ENCODE measurements at places on chromosomes 13 and 19.

DNA sequence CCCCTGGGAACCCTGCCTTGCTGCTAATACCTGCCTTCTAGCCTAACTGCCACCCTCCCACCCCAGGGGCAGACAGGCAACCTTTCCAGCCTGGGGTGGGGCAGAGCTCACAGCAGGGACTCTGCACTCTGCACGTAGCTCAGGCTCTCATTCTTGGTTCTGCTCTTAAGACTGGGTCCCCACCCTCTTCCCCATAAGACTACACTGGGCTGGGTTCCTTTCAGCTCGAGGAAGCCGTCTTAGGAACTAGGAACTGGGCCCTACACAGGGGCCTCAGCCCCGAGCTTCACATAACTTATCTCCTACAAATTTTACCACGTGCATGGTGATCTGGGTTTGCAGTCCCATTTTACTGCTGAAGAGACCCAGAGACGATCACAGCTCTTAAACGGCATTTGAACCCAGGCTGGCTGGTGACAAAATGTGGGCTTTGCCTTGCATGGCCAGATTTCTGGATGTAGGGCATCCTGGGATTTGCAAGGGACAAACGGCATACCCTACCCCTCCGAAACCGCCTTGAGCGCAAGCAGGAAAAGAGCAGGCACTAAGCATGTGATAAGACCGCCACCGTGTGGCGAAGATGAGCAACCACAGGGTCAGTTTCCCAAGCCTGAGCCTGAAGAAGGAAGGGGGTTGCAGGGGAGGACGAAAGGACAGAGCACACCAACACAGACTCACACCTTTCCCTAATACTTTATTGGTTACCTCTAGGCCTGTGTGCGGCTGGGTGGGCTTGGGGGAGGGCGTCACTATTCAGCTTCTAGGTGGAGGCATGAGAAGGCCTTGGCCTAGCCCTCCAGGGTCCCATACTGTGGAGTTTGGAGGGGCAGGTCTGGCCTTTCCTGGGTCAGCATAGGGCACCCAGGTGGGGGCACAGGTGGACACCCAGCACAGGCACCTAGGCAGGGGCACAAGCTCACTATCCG is 5.1 kb downstream of the JUNB start:
- no peak overlapping the region for H3K27ac ChIP-seq
- H3K4me1 ChIP-seq = peaks cover 5% of the 10 kb centered on the region
- H3K36me3 ChIP-seq = peaks cover 22% of the 10 kb centered on the region
- DNase-seq = peak; percentile 94
- H3K4me3 ChIP-seq = no peak overlapping the region
- H3K27me3 ChIP-seq = no peaks in the 10 kb centered on the region

DNA sequence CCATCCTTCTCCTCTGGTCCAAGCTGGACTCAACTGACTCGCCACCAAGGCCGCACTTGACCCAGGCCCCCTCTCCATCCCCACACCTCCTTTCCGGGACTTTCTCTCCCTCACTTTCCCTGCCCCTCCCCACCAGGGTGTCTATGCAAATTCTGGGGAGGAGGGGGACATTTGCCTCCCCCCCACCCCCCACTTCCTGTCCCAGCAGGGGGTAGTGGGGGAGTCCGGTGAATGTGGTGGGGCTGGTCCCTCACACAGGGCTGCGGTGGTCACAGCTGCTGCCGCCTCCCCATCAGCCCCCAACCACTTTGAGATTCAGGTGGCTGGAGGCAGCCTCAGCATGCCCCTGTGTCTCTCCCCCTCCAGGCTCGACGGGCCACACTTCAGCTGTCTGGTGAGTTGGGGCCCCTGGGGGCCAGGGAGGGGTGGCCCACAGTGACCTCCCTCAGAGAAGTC is 870 bp downstream of the SPIB start:
- H3K36me3 ChIP-seq = no peaks in the 10 kb centered on the region
- peaks cover 22% of the 10 kb centered on the region for H3K27me3 ChIP-seq
- DNase-seq = peak; percentile 72
- no peaks in the 10 kb centered on the region for H3K4me1 ChIP-seq
- H3K4me3 ChIP-seq = no peak overlapping the region
- H3K27ac ChIP-seq = no peak overlapping the region

DNA sequence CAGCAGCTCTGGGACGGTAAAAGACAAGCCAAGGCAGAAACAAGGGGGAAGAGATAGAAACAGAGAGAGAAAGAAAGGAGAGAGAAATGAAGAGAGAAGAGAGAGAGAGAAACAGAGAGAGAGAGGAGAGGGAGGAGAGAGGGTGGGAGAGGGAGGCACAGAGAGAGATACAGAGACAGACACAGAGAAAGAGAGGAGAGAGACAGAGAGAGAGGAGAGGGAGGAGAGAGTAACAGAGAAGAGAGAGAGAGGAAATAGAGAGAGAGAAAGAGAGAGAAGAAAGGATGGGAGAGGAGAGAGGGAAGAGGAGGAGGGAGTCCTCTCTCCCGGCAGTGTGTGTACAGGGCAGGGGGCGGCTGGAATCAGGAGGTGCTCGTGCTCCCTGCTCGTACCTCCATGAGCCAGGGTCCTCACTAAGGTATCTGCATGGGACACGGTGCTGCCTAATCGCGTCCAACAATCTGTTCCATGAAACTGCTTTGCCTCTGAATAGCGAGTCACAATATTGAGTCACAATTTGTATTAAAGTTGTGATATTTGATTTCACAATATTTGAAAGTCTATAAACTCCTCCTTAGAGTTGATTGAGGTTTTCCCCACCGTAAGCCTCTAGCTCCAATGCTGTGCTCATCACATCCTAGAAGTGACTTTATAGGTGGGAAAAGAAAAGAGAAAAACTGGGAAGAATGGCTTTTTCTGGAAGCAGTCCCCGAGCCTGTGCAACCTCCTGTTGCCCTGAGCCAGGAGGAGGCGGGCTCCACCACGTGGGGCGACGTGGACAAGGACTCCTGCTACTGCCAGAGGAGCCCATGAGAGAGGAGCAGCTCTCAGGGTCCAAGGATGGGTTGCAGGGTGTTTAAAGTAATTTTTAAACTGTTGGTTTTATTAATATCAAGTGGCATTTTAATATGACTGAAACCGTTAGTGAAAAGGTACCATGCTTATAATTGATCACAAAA is 81.7 kb upstream of the ARHGEF7 start:
- no peak for DNase-seq
- no peak overlapping the region for H3K4me3 ChIP-seq
- no peaks in the 10 kb centered on the region for H3K4me1 ChIP-seq

DNA sequence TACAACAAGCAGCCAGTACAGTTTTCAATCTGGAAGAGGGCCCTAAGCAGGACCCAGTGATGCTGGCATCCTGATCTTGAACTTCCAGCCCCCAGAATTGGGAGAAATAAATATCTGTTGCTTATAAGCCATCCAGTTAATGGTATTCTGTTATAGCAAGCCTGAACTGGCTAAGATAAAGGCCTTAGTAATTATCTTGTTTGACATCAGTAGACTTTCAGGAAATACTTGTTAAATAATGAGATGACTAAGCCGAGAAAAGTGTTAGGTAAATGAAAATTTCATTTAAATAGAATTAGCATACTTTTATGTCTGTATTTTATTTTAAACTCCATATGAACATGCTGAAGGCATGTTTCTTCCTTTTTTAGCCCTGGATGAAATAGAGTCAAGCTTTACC is 188.2 kb downstream of the OLFM4 start:
- no peak overlapping the region for H3K27ac ChIP-seq
- DNase-seq = no peak
- no peaks in the 10 kb centered on the region for H3K36me3 ChIP-seq
- H3K27me3 ChIP-seq = peaks cover 7% of the 10 kb centered on the region
- no peak overlapping the region for H3K4me3 ChIP-seq

DNA sequence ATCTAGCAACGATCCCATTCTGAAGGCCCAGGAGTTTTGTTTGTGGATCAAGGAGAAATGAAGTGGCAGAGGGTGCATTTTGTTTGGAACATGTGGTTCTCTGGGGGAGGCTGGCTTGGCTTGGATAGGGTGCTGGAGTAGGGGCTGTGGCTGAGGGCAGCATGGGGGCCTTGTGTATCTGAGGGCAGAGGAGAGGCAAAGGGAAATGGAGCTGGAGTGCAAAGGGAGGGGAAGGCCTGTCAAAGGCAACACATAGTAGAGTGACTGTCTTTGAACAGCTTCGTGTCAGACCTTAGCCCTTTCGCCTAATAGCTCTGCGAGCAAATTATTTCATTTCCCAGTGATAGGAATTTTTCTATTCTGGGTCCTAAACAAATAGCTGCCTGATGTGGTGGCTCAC is 187.2 kb downstream of the KCNRG start:
- no peak overlapping the region for H3K27ac ChIP-seq
- no peak overlapping the region for H3K4me3 ChIP-seq
- no peak for DNase-seq
- no peaks in the 10 kb centered on the region for H3K27me3 ChIP-seq
- H3K4me1 ChIP-seq = no peaks in the 10 kb centered on the region
- no peaks in the 10 kb centered on the region for H3K36me3 ChIP-seq

DNA sequence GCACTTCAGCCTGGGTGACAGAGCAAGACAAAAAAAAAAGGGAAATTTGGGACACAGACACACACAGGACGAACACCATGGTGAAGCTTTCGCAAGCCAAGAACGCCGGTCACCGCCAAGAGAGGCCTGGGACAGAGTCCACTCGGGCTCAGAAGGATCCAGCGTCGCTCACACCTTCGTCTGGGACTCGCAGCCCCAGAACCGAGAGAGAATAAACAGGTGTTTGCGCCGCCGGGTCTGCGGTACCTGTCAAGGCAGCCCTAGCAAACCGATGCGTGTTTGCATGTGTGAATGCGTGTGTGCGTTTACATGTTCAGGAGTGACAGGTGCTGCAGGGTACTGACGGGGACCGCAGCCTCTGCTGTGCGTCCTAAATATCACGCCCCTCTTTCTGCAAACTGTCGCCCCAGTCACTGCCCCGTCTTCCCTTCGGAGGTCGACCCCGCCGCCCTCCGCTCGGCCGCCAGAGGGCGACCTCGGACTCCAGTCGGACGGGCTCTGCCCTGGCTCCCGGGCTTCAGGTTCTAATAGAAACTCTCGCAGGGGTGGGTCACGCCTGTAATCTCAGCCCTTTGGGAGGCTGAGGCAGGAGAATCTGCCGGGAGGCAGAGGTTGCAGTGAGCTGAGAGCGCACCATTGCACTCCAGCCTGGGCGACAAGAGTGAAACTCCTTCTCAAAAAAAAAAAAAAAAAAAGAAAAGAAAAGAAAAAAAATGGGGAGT is 11.8 kb upstream of the CSNK1G2 start:
- H3K4me3 ChIP-seq = peak overlapping the region; percentile 56
- no peaks in the 10 kb centered on the region for H3K4me1 ChIP-seq
- H3K27me3 ChIP-seq = no peaks in the 10 kb centered on the region
- no peaks in the 10 kb centered on the region for H3K36me3 ChIP-seq
- no peak overlapping the region for H3K27ac ChIP-seq
- DNase-seq = peak; percentile 95

DNA sequence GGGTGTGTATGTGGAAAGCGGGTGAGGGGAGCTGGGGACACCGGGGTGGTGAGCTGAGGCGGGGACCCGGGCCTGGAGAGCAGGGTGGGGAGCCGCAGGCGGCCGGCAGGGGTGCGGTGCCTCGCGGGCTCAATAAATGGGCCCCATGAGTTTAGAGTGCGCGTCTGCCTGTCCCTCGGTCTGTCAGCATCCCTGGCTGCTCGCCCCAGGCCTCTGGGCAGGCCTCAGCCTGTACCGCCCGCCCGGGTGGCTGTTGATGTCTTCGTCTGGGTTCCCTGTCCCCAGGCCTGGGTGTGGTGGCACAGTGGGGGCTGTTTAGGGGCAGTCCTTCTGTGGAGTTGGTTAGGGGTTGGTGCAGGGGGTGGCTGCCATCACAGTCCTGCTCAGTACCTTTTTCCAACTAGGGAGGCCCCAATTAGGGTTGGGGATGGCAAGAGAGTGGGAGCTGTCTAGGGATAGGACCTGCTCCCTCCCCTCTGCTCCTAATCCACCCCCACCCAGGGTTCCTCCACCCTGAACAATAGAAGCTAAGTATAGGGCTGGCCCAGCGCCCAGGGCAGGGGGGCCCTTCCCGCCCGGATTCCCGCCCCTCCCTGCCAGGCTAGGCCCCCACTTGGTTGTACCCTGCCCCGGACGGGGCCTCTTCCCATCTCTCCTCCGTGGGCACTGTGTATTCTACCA is 12.2 kb downstream of the CIC start:
- peak overlapping the region; percentile 77 for H3K27ac ChIP-seq
- peak overlapping the region; percentile 67 for H3K4me3 ChIP-seq
- peaks cover 15% of the 10 kb centered on the region for H3K4me1 ChIP-seq
- no peaks in the 10 kb centered on the region for H3K27me3 ChIP-seq
- DNase-seq = peak; percentile 82
